Fibroblast of skin of left quadriceps (primary cell): ENCODE measurements at places on chromosomes 12 and 14.

DNA sequence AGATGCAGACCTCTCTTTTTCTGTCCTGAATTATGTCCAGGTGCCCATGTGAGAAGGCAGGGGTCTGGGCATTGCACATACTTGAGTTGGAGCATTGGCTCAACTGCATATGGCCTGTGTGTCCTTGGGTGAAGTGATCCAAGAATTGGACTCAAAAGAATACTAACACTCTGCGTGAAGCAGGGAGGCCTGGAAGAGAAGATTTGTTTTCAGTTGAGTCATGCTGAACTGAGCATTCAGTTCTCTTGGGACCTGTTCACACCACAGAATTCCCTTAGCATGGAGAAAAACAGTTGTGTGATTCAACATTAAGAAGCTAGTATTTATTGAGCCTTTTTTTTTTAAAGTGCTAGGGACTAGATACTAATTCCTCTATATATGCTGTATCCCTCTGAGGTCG is 164.7 kb upstream of the TBX3 start:
- DNase-seq: peak; percentile 92

DNA sequence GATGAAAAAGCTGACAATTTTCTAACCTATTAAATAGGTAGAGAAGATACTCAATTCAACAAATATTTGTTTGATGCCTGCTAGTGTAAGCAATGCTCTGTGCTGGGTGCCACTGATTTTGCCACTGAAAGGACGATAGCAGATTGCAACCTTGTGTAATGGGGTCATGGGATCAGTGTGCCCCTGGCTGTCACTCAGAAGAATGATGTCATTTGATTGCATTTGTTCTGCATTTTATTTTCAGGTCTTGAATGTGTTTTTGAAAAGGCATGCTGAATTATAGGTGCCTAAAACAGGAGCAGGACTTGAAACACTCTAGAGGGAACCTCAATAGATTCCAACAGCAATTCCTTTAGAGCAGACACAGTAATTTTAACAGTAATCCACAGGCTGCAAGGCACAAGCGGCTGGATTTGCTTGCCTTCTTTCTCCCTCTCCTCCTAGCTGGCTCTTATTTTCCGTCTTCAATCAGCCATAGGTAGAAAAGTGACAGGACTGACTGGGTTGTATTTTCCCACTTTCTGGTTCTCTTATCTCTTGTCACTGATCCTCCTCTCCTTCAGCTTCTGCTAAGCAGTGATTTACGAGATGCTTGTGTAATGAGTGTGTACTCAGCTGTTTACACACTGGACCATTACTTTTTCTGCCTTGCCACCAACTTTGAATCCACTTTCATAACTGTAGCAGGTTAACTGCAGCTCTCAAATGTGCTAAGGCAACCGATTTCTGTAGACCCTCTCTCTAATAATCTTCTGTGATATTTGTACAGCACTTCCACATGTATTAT is 4.1 kb downstream of the PLXNC1 start:
- DNase-seq: no peak

DNA sequence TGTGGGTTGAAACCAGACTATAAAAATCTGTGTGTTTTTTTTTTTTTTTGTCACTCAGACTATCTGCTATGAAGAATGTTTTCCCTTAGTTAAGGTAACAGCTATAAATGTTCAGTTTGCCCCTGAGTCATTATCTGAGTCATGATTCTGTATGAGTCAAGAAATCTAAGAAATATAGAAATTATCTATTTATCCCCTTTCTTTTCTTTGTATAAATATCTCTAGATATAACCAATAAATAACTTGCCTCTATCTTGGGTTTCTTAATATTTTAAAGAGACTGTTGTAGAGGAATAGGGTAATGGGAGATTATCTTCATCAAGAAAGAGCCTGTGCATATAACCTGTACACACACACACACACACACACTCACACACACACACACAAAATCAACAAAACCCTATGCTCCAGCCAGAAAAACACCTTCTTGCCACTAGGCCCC is 161.7 kb upstream of the EEA1 start:
- peak; percentile 51 for DNase-seq

- peak; percentile 92 for DNase-seq
Measured at GRCh38 chr12:30908722-30909348, 17.7 kb upstream of the TSPAN11 start.

DNA sequence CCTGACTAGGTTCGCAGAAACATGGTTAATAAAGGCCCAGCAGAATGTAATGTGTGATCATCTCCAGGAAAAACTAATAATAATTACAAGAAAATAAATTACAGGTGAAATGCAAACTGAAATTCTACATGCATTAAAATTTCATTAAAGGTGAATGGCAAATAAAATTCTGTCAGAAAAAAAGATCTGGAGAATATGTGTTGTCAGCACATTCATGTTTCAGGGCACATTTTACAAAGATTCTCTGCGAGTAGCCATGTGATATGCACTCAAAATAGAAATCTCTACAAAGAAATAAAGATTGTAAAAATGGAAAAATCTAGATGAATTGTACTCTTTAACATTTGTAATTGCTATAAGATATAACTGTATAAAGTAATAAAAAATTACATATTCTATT is 765.2 kb downstream of the TMEM121 start:
- no peak for DNase-seq

DNA sequence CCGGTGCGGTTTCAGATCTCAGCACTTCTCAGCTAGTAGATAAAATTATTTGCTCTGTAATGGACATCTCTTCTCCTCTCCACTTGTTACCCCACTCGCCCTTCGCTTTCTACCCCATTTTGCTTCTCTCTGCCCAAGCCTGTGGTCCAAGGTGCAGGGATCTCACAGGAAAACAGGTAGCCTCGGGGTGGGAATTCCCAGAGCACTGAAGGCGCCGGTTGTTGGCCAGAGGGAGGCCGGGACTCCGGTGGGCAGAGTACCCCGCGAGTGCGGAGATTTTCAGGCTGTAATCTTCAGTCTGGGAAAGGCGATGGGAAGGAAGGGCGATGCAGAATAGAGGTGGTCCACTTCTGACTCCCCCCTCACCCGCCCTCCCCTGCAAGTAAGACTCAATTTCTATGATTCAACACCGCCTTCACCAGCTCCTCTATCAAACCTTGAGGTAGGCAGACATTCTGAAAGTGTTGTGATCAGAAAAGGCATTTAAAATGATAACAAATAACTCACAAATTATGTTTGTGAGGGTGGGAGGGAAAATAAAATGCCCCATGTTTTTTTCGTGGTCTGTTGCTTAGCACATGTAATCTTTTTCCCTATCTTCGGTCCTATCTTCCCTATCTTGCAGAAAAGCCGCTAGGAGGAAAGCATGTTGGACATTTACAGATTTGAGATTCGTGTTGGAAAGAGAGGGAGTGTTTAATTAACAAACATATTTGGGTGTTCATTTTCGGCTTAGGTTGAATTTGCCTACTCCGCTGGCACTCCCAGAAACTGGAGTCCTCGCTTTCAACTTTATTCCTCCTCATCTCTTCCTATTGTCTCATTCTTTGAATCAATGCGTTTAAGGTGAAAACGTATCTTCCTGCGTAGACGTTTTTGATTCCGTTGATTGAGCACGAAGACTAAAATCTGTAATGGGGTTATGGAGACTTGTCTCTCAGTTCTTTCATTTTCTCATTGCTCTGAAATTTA is 8.5 kb downstream of the FOXG1 start:
- no peak for DNase-seq

GRCh38 chr12:21354641-21355040 is 18.1 kb upstream of the IAPP start:
- no peak for DNase-seq

DNA sequence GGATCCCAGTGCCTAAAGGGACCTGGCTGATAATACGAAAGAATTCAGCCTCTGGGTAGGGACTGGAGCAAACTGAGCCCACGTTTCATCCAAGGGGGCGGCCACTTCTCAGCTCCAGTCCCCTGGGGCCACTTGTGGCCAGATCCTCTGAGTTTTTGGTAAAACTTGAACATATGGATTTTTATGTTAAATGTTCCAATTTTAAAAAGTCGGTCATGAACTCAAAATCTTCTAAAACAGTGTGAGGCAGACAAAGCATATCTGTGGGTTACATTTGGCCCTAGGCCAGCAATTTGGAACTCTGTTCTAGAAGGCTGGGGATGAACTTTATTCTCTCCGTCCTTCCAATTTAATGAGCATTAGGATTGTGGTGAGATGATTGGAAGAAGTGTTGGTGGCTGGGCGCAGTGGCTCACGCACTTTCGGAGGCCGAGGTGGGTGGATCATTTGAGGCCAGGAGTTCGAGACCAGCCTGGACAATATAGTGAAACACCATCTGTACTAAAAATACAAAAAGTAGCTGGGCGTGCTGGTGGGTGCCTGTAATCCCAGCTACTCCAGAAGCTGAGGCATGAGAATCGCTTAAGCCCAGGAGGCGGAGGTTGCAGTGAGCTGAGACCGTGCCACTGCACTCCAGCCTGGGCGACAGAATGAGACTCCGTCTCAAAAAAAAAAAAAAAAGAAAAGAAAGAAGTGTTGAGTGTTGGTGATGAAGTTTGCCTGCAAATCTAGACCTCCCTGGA is 3.0 kb upstream of the PPP1CC start:
- no peak for DNase-seq

GRCh38 chr14:64634558-64634957 is 69.7 kb upstream of the PLEKHG3 start:
- DNase-seq: no peak

DNA sequence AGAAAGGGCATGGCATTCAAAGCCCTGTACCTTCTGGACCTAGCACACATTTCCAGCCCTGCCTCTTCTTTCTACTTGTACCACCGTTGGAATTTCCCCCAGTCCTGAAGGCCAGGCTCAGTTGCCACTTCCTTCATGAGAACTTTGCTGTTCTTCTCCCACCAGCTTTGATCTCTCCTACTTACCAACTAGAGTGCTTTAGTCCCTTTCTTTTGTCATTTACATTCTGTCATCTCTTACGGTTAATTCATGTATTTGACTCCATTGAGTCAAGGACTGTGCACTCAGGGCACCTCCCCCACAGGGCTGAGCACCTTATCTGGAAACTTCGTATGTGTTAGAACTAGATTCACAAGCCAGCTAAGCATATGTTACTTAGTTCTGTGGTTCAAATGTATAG is 26.3 kb downstream of the BICDL1 start:
- DNase-seq: no peak

GRCh38 chr12:106914796-106915634 is 40.7 kb upstream of the TMEM263 start:
- DNase-seq: no peak

- DNase-seq: no peak
Measured at GRCh38 chr14:68669111-68669511, 123.8 kb downstream of the ZFP36L1 start.

GRCh38 chr12:112962561-112962960 is 15.8 kb upstream of the OAS2 start:
- no peak for DNase-seq

DNA sequence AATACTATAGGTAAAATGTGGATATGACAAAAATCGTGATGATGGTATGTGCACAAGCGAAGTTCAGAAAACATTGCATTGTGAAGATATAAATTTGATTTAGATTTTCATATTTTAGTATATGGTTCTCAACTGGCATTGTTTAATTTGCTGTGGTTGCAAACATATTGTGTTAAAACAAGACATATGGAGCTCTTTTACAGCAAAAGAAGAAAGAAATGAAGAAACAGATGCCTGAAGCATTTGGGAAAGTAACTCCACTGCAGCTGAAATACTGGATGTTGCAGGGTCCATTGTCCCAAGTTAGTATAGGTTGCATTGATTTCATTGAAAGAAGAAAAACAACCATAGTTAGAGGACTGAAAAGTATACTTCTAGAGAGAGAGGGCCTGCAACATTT is 185.8 kb upstream of the SSTR1 start:
- no peak for DNase-seq

GRCh38 chr14:100884456-100884855 is 19.1 kb downstream of the RTL1 start:
- DNase-seq: no peak

- DNase-seq: no peak
Measured at GRCh38 chr14:105013150-105013785, 7.6 kb downstream of the CDCA4 start.

- DNase-seq: no peak
Measured at GRCh38 chr12:111304642-111305071, 64.2 kb downstream of the PHETA1 start.

- no peak for DNase-seq
Measured at GRCh38 chr12:81692008-81692407, 67.1 kb downstream of the PPFIA2 start.

DNA sequence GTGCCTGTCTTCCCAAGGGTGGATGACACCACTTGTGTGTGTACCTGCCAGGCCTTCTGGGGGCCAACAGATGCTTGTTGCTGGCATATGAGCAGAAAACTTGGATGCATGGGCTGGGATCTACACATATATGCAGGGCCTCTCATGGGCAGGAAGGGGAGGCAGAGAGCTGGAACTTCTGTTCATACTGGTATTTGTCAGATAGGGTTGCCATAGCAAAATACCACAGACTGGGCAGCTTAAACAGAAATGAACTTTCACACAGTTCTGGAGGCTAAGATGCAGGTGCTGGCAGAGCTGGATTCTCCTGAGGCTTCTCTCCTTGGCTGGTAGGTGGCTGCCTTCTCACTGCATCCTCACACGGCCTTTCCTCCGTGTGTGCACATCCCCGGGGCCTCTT is 121.8 kb downstream of the SUDS3 start:
- DNase-seq: no peak

GRCh38 chr12:111764120-111764821 is 2.5 kb upstream of the ALDH2 start:
- DNase-seq: no peak

- DNase-seq: no peak
Measured at GRCh38 chr14:89256951-89257350, 160.1 kb downstream of the FOXN3 start.
